ENCODE measurements at places on chromosomes 5 and 9.

- no peak overlapping the region for H3K4me3 ChIP-seq
- no peak for DNase-seq
- no peaks in the 10 kb centered on the region for H3K27me3 ChIP-seq
- peaks cover 13% of the 10 kb centered on the region for H3K4me1 ChIP-seq
- H3K36me3 ChIP-seq = no peaks in the 10 kb centered on the region
- H3K27ac ChIP-seq = no peak overlapping the region
These were observed 355.3 kb downstream of the KIAA0825 start for GRCh38 chr5:94263068-94263467.

DNA sequence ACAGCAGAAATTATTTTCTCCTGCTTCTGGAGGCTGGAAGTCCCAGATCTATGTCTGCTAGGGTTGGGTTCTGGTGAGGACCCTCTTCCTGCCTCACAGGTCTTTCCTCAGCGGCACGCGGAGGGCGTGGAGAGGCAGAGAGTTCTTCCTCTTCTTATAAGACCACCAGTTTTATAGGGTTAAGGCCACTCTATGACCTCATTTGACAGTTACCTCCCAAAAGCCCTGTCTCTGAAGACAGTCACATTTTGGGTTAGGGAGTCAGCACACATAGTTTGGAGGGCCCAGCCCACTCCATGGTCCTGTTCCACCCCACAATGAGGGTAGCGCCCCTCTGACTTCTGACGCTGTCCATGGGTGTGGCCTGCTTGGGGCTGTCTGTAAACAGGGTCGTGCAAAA lies 46.7 kb downstream of the TRIP13 start:
- no peaks in the 10 kb centered on the region for H3K4me1 ChIP-seq
- H3K27me3 ChIP-seq = peaks cover 6% of the 10 kb centered on the region
- H3K36me3 ChIP-seq = no peaks in the 10 kb centered on the region
- DNase-seq = no peak
- H3K27ac ChIP-seq = no peak overlapping the region

- H3K27ac ChIP-seq = no peak overlapping the region
- H3K4me1 ChIP-seq = no peaks in the 10 kb centered on the region
- no peak overlapping the region for H3K4me3 ChIP-seq
- no peaks in the 10 kb centered on the region for H3K36me3 ChIP-seq
- no peak for DNase-seq
- no peaks in the 10 kb centered on the region for H3K27me3 ChIP-seq
These were observed 102.9 kb downstream of the RAPGEF6 start for GRCh38 chr5:131532031-131532640.

DNA sequence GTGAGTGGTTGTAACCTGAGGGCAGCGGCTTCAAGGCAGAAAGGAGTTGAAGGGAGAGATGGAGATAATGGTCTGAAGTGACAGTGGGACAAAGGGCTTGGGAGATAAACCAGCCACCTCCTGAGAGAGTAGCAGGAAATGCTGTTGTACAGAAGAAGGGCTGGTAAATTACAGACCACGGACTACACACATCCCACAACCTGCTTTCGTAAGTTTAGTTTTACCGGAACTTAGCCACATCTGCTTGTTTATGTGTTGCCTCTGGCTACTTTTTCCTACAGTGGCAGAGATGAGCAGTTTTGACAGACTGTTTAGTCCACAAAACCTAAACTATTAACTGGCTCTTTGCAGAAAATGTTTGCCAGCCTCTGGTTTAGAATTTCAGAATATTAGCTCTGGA lies 269.5 kb downstream of the ARHGEF28 start:
- H3K36me3 ChIP-seq = no peaks in the 10 kb centered on the region
- no peak overlapping the region for H3K27ac ChIP-seq
- H3K27me3 ChIP-seq = peaks cover under 1% of the 10 kb centered on the region
- no peaks in the 10 kb centered on the region for H3K4me1 ChIP-seq
- DNase-seq = no peak

GRCh38 chr5:149731332-149731616 lies 1.2 kb downstream of the PPARGC1B start:
- DNase-seq = no peak
- H3K27me3 ChIP-seq = peaks cover 3% of the 10 kb centered on the region
- peaks cover 17% of the 10 kb centered on the region for H3K4me1 ChIP-seq
- no peaks in the 10 kb centered on the region for H3K36me3 ChIP-seq

DNA sequence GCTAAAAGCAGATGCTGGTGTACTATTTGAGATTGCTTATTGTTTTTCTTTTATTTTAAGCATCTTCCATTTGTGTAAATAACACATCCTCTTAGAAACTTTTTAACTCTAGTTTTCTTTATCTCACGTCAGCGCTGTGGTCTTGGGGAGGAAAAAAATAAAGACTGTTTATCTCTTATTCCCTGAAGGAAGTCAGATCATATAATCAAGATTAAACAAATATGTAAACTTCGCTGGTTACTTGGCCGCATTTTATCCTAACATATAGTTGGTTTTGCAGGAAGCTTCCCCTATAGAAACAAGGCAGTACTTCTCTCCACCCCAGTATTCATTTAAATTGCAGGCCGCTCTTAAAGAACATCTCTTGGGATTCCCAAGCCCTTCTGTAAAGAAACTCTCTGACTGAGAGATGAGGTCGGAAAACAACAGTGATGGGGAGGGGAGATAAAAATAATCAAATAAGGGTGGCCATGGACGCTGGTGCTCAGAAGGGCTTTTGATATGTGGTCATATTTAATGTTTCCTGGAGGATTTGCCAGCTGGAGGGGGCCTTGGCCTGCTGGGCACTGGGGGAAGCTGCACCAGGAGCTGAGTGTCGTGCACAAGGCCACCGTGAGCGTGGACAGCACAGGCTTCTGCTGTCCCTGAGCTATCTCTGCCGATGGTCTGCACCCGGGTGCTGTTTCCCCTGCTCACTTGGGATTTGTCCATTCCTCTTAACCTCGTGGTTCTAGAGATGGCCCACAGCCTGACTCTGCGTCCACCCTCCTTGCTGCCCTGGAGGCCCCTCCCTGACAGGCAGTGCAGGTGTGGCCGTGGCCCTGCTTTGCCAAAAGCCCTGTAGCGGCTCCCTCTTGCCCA lies 23.8 kb downstream of the NEURL1B start:
- DNase-seq = no peak
- no peaks in the 10 kb centered on the region for H3K36me3 ChIP-seq
- no peak overlapping the region for H3K27ac ChIP-seq
- no peaks in the 10 kb centered on the region for H3K27me3 ChIP-seq
- no peaks in the 10 kb centered on the region for H3K4me1 ChIP-seq

DNA sequence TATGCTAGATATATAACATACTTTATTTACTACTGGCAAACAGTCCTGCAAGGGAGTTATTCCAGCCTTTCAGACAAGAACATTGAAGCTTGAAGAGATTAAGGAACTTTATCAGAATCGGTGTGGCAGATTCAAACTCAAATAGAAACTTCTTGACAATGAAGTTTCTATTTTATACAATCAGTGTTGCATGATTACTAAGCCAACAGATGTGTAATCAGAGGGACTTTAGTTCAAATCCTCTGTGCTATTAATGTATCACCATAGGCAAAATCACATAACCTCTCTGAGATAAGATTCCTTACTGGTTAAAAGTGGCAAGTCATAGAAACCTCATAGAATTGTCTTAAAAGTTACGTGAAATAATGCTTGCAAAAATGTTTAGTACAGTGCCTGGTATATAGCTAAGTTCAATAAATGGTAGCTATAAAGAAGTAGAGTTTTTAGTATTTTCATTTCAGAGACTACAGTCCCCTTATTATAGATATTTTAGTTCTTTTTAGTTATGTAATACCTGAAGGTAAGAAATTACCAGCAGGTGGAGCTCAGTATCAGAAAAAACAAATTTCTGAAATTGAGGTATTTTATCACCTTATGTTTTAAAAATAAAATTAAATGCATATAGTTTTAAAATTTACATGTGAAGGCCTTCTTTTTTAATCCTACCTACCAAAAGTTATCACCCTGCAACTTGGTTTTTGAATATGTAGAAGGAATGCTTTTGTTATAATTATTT lies 172.1 kb downstream of the FER start:
- peaks cover 3% of the 10 kb centered on the region for H3K4me1 ChIP-seq
- no peak for DNase-seq
- H3K4me3 ChIP-seq = no peak overlapping the region
- H3K27me3 ChIP-seq = no peaks in the 10 kb centered on the region
- no peak overlapping the region for H3K27ac ChIP-seq

DNA sequence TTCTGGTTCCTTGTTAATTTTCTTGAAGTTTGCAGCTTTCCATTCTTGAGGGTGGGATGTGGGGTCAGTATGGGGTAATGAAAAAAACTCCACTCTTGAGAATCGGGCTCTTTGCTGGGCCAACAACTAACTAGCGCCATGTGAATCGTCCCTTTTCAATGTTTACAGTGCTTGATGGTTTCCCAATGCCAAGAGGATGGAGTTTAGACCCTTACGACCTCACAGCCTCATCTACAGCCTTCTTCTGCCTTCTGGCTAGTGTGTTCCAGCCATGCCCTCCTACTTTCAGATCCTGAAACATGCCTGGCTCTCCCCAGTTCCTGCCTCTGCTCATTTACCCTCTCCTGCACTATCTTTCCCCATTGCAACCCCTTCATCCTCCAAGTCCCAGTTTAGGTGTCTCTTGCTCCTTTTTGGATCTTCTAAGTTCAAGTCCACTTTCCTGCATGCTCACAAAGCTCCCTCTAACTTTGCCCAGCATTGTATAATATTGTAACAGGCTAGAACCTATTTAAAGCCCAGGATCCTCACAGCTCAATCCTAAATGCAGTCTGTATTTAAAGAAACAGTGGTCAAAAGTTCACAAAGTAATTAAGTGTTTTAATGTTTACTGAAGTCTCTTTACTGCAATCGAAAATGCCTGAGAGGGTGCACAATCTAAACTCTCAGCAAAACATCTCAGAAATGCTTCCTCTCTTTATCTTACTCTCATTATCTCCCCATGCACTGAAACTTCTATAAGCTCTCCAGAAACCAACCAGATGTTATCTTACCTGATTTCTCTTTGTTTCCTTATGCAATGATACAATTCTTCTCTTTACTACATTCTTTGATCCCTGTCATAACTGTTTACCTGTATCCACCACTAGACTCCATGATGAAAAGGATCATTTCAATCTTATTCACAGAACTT lies 20.6 kb upstream of the CAST start:
- no peak for DNase-seq
- H3K36me3 ChIP-seq = no peaks in the 10 kb centered on the region
- H3K4me1 ChIP-seq = no peaks in the 10 kb centered on the region
- H3K4me3 ChIP-seq = no peak overlapping the region

DNA sequence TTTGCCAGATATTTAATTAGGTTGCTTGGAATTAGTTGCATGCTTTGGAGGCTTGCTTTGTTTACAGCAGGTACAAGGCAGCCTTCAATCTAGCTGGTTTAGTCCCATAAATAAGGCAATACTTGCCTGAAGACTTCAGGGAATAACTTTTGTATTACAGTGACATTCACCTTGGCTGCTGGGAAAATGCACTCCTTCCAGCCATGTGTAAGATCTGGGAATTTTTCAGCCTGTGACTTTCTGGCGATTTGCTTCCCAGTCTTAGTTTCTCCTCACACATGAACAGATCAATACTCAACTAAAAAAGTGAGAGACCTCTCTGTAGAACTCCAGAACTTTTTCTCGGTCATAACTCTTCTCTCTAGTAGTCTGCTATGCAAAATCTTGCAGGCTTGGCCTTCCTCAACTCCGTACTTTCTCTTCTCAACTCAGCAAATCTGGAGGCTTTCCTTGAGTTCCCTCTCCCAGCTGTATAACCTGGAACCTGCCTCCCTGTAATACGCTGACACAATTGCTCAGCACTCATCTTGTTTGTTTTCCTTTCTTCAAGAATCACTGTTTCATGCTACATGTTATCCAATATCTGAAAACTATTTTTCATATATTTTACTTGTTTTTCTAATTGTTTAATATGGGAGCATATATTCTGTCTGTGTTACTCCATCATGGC lies 173.0 kb downstream of the MSX2 start:
- no peaks in the 10 kb centered on the region for H3K4me1 ChIP-seq
- H3K27me3 ChIP-seq = no peaks in the 10 kb centered on the region
- DNase-seq = no peak
- no peaks in the 10 kb centered on the region for H3K36me3 ChIP-seq

DNA sequence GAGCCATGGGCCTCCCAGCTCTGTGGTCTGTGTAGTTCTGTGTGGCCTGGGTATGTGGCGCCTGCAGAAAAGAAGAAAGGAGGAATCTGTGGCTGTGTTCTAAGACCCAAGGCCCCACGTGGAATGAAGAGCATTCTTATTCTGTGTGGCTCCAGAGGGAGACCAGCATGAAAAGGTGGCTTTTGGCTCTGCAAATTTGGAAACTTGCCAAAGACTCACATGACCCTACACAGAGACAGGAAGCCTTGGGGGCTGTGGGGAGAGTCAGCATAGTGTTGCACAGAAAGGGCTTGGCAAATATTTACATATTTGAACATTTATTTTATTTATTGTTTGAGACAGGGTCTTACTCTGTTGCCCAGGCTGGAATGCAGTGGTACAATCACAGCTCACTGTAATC lies 193.3 kb downstream of the TMEM38B start:
- no peak overlapping the region for H3K27ac ChIP-seq
- peak; percentile 17 for DNase-seq
- no peaks in the 10 kb centered on the region for H3K27me3 ChIP-seq
- peaks cover 9% of the 10 kb centered on the region for H3K4me1 ChIP-seq

- H3K27ac ChIP-seq = no peak overlapping the region
- no peaks in the 10 kb centered on the region for H3K4me1 ChIP-seq
- peaks cover 70% of the 10 kb centered on the region for H3K36me3 ChIP-seq
- no peaks in the 10 kb centered on the region for H3K27me3 ChIP-seq
- no peak overlapping the region for H3K4me3 ChIP-seq
These were observed 23.2 kb upstream of the SPTAN1 start for GRCh38 chr9:128529191-128529590.

- no peaks in the 10 kb centered on the region for H3K36me3 ChIP-seq
- no peak for DNase-seq
- peak overlapping the region; percentile 61 for H3K27ac ChIP-seq
- H3K27me3 ChIP-seq = no peaks in the 10 kb centered on the region
- H3K4me1 ChIP-seq = peaks cover 21% of the 10 kb centered on the region
These were observed 480.3 kb upstream of the ADAMTS16 start for GRCh38 chr5:4659851-4660250.

DNA sequence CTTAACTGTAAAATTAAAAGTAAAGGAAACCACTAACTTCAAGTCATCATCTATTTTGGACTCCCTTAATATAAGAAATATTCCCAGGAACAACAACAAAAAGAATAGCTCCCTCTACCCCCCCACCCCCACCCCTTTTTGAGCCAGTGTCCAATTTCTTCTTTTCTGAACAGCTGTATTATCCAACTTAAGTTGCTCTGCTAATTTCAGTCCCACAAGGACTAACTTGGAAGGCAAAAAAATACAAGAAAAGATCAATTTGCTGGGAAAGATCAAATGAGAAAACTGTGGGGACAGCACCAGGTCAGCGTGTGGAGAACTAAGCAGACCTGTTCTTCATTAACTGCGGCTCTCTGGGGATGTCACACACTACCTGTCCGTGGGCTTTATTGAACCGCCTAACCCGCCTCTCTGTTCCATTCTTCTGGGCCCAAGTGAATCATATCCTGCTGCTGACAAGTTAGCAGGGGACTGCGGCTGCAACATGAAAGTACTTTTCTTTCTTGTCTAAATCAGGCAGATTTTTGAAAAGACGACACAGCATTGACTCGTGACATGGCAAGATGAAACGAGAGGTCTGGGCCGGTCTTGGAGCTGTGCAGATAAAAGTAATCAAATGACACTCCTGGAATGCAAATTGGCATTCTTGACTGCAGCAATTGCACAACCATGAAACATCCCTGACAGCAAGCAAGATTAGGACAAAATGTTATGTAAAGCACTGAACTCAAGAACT lies 2.7 kb downstream of the BNC2 start:
- H3K27ac ChIP-seq = no peak overlapping the region
- DNase-seq = no peak
- peaks cover 37% of the 10 kb centered on the region for H3K27me3 ChIP-seq
- no peak overlapping the region for H3K4me3 ChIP-seq
